ENCODE measurements at places on chromosomes 13 and 19.

- ATAC-seq, result no peak
Measured at GRCh38 chr13:42409551-42409950, 137.6 kb downstream of the AKAP11 start.

- ATAC-seq, result no peak
Measured at GRCh38 chr19:54696117-54696548, 28.1 kb upstream of the KIR3DL3 start.

- no peak for ATAC-seq
Measured at GRCh38 chr13:109817591-109818535, 31.5 kb upstream of the IRS2 start.

DNA sequence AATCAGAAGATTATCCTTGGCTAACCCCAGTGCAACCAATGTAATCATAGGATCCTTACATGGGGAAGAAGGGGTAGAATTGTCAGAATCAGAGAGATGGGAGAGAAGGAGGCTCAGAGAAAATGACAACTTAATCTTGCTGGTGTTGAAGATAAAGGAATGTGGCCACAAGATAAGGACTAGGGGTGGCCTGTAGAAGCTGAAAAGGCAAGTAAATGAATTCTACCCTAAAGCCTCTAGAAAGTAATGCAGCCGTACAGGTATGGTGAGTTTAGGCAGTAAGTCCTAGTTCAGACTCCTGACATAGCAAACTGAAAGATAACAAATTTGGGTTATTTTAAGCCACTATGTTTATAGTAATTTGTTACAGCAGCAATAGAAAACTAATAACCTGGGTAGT is 718.5 kb downstream of the SLITRK6 start:
- ATAC-seq, result no peak

- ATAC-seq, result no peak
Measured at GRCh38 chr19:17090583-17090982, 15.0 kb downstream of the MYO9B start.

DNA sequence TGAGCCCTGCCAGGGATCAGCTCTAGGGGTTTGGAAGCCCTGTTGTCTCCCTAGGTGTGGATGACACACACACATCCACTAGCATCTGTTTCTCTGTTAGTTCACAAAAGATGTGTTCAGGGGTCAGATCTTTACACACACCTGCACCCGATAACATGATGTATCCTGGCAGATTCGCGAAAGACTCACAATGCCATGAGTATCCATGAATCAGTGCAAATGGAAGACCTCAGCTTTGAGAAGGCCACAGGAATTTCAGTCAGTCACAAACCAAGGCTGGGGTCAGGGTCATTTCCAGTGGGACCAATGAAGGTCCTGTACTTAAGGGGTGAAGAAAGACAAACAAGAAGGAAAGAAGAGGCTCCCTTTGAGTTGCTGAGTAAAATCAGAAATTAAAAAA is 898.2 kb downstream of the UQCRFS1 start:
- ATAC-seq, result no peak

- ATAC-seq, result no peak
Measured at GRCh38 chr13:90091611-90092010, 1255.9 kb upstream of the MIR17HG start.

DNA sequence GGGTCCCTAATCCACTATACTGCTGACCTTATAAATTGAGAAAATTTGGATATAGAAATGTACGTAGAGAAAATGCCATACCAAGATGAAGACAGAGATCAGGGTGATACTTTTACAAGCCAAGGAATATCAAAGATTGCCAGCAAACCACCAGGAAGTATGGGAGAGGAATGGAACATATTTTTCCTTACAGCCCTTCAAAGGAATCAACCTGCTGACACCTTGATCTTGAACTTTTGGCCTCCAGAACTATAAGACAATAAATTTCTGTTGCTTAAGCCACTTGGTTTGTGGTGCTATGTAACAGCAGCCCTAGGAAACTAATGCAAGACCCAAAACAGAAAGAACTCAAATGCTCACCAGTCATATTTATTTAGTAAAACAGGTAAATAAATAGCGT is 10.3 kb upstream of the NDFIP2 start:
- no peak for ATAC-seq

DNA sequence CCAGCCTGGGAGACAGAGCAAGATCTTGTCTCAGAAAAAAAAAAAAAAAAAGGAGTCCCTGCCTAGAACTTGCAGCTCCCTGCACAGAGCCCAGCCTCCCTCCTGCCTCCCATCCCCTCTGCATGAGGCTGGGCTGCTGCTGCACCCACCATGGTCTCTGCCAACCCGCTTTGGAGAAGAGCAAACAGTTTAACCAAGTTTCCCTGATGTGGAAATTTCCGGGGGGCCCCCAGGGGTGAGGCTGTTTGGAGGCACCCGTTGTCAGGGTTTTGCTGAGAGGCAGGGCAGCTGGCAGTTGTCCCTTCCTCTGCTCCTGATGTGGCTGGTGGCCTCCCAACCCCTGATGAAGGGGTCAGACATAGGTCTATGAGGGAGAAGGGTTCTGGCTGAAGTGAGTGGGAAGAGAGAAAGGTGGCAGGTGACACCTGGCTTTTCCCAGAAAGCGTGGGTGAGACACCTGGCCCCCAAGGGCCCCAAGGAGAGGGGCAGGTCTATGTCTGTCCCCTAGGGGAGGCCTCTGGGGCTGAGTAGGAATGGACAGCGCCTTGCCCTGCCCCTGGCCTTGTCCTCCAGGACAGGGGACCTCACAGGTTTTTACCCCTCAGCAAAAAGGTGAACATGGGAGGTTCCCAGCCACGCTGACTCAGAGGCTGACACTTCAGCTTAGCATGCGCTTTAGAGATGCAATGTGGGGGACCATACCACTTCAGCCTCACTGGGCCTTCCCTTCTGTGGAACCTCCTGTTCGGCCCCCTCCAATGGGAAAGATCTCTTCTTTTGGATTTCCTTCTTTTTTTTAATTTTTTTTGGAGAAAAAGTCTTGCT is 5.5 kb downstream of the LRP3 start:
- no peak for ATAC-seq

DNA sequence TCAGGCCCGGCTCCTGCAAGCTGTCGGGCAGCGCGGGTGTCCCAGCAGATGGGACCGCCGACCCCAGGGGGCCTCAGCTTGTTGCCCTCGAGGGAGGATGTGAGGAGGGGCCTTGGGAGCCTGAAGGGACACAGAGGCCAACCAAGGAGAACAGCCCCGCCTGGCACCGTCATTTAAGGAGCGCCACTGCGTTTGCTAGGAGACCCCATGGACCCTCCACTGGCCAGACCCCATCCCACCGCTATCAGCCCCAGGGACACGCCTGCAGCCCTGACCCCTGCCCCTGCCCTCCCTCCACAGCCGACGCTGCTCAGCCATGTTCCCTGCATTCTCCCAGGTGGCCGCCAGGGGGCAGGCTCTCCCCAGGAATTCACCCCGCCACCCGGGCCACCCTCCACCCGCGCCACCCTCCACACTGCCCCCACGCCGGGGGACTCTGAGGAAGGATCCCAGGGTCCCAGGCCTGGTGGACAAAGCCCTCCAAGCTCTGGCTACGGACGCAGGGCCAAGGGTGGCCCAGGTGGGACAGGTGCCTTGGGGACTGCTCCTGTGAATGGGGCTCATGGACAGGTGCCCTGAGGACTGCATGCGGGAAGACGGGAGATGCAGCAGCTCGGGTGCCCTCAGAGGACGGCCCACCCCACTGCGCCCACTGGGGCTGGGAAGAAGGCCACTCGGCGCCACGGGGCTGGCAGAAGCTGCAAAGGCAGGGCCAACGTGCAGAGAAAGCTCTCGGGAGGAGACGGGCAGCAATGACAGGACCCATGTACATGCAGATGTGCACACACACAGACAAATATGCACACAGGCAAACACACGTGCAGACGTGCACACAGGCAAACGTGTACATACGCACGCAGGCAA is 34.4 kb downstream of the PIP5K1C start:
- ATAC-seq, result peak; percentile 87

GRCh38 chr13:113417836-113418721 is 35.2 kb downstream of the ADPRHL1 start:
- no peak for ATAC-seq

DNA sequence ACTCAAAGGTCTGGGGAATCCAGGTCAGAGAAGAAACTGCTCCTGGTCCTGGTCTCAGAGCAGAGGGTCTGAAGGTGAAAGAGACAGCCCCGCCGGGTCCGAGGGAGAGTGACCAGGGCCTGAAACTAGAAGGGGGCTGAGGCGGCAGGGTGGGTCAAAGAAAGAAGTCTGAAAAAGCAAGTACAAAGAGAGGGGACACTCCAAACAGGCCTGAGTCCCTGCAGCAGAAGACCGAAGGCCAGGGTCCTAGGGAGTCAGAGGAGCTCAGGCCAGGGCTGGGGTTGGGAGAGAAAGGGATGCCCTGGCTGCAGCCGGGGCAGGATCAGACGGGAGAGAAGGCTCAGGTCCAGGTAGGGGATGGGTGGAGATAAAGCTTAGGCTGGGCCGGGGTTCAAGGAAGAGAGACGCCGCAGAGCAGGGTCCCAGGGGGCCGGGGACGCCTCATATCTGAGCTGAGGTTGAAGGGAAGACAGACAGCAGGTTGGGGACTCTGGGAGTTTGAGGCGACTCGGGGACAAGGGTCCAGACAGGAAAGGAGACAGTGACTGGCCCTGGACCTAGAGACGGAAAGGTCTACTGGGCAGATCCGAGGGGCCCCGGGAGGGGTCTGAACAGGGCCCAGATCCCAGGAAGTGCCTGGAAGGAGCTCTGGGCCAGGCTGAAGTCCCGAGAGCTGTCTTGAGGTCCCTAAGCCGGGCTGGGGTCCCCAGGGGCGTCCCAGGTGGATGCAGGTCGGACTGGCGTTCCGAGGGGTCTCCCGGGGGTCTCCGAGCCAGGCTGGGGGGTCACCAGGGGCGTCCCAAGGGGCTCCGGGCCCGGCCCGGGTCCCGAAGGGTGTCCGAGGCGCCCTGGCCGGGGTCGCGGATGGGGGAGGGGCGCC is 795 bp downstream of the MLLT1 start:
- 0 out of 3 replicates have a peak, but pooled peaks have one; percentile 8 for ATAC-seq

DNA sequence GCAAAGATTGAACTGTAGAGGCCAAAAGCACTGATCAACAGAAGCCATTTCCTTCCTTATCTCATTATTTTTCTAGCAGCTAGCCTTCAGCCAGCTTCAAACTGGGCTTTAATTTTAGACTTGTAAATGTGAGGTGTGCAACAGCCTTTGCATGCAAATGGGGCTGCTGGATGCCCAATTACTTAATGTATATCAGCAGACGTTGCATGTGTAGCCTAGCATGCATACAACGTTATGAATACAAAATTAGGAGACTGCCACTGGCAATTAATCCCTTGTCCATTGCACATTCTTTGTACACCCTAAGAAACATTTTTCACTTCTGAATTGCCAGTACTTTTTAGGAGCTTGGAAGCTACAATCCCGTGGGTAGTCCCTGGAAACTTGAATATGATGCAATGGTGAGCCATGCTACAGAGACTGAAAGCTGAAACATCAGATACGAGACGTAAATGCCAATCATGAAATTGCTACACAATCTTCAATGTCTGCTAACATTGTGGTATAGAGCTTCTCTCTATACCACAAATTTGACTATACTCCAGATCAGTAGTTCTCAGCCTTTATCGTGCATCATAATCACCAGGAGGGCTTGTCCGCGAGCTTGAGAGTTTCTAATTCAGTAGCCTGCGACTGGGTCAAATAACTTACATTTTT is 20.2 kb downstream of the EPSTI1 start:
- ATAC-seq, result no peak

- ATAC-seq, result peak; percentile 96
Measured at GRCh38 chr13:92175330-92175729, 776.9 kb downstream of the GPC5 start.

GRCh38 chr19:45117167-45117594 is 24.2 kb downstream of the PPP1R37 start:
- ATAC-seq, result no peak

- ATAC-seq, result peak; percentile 16
Measured at GRCh38 chr19:7925171-7925851, 624 bp downstream of the CTXN1 start.

DNA sequence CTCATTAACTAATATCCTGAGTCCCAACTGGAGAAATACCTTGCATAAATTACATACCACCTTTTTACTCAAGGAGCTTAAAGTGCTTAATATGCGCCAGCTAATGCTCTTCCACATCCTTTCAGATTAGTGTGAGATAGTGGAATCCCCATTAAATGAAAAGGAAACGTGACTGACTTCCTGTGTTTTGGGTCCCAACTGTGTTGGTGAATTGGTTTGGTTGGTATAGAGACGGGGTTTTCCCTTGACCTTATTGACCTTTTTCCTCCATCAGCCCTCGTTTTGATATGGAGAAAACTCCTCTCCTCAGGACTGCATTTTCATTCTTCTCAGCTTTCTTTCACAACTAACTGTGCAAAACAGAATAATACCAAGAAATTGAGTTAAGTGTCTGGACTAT is 163.5 kb downstream of the PAN3 start:
- ATAC-seq, result no peak

- peak; percentile 74 for ATAC-seq
Measured at GRCh38 chr19:29687244-29687896, 22.1 kb downstream of the PLEKHF1 start.

GRCh38 chr19:47130589-47131227 is at the start of gene SAE1:
Gene SAE1, plus strand, starts transcription at chr19:47130835. Its CDS starts 96 bp downstream, at chr19:47130931.
- peak; percentile 90 for ATAC-seq

GRCh38 chr13:52651897-52652195 is 790 bp upstream of the SUGT1 start:
- peak; percentile 49 for ATAC-seq

- no peak for ATAC-seq
Measured at GRCh38 chr13:48158915-48159314, 64.0 kb upstream of the MED4 start.

DNA sequence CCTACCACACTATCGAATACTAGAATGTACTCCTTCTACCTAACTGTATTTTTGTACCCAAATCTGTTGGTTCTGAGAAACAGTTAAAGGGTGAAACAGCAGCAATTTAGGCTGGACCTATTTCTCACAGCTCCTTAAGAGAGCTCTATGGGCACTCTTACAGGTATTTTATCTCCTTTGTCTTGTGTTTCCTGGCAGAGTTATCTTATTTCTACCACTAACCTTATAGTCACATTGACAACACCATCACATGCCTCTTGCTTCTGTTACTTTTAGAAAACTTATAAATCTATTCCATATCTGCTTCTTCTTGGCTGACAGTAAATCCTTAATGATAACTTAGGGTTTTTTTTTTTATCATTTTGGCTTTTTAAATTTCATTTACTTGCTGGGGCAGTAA is 130.7 kb downstream of the MYO16 start:
- no peak for ATAC-seq

DNA sequence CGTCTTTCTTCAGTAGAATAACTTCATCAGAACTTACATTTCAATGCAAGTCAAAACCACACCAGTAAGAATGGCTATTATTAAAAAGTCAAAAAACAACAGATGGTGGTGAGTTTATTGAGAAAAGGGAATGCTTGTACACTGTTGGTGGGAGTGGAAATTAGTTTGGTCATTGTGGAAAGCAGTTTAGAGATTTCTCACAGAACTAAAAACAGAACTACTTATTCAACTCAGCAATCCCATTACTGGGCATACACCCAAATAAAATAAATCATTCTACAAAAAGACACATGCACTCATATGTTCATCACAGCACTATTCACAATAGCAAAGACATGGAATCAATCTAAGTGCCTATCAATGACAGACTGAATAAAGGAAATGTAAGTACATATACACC is 231.2 kb downstream of the NHLRC3 start:
- no peak for ATAC-seq

Measured in SK-N-SH treated with all-trans-retinoic acid at 6 μM for 48 hours (cell line).